Cerebellar nuclear complex (tissue), 1 donor: ENCODE measurements at places on chromosomes 4 and X.

GRCh38 chr4:95156452-95156765 lies 392.4 kb downstream of the UNC5C start:
- no peak for DNase-seq

GRCh38 chr4:24656906-24657305 lies 72.6 kb upstream of the DHX15 start:
- DNase-seq, result no peak

- DNase-seq, result peak; percentile 89
Measured at GRCh38 chrX:9635368-9635767, 130.3 kb downstream of the GPR143 start.

DNA sequence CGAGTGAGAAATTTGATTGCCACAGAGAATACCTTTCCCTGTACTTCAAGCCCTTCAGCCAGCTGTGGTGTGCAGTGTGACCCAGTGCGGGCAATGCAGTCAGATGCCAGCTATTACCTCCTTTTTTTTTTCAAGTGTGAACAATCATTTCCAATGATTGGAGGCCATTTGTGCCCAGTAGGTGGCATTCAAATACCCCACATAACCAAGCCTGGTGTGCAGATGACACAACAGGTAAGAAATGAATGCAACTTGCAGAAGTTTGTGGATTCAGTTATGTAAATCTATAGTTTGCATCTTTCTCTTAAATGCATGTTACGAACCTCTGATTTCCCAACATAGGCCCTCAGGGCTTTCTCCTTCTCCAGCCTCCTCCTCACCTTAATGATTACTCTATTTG lies 98.0 kb downstream of the CLCN4 start:
- DNase-seq, result no peak

DNA sequence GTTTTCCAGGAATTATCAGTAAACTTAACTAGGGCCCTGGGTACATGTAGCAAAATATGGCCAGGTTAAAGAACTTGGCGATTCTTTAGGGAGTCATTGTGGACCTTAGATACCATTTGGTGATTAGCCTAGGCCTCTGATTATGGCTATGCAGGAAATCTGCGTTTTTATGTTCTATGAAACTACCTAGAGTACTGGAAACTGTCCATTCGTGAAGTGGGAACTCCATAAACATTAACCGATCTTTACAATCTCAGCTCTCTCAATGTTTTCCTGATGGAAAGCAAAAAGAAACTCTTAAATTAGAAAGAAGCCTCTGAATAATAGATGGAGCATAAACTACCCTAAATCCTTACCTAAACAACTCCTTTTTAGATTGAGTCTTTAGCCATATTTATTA lies 121.9 kb downstream of the SH3RF1 start:
- no peak for DNase-seq

DNA sequence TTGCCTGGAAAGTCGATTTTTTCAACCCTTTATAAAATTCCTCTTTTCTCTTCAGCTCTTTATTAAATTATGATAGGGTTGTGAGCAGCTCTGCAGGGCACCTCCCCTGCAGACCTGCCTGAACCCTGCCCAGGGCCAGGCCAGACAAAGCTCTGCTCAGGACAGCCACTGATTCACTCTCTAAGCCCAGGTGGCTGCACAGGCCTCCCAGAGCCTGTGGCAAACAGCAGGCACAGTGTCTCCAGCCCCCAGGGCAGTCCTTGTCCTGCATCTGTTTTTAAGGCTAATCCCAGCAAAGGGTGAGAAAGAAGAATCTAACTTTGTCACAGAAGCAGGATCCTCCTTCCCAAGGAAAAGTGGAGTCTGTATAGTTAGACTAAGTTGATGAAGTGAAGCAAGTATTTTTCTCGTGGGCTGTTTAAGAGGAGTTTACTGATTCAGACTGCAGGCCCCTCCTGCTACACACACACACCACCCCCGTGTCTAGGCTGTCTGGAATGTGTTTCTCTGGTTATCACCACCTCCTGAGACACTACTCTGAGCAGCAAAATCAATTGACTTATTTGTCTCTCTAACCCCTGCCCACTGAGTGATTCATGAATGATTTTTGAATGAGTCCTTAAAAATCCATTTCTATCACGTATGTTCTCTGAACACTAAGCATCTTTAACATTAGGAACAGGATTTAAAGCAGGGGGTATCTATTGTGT lies 101.7 kb downstream of the CHIC2 start:
- no peak for DNase-seq

GRCh38 chrX:31743004-31743403 lies 671.2 kb upstream of the FTHL17 start:
- no peak for DNase-seq

DNA sequence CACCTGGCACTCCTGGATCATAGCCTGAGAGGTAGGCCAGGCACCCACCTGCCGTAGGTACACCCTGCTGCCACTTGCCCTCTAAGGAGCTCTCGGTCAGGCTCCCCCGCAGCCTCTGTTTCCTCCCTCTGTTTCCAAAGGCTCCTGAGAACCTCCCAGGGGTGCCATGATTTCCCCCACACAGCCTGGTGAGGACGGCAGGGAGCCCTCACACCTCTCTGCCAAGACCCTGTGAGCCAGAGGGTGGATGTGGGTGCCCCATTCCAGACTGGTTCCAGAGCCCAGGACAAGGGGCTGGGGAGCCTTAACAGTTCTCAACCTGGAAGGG lies 1.6 kb upstream of the ABLIM2 start:
- DNase-seq, result no peak

DNA sequence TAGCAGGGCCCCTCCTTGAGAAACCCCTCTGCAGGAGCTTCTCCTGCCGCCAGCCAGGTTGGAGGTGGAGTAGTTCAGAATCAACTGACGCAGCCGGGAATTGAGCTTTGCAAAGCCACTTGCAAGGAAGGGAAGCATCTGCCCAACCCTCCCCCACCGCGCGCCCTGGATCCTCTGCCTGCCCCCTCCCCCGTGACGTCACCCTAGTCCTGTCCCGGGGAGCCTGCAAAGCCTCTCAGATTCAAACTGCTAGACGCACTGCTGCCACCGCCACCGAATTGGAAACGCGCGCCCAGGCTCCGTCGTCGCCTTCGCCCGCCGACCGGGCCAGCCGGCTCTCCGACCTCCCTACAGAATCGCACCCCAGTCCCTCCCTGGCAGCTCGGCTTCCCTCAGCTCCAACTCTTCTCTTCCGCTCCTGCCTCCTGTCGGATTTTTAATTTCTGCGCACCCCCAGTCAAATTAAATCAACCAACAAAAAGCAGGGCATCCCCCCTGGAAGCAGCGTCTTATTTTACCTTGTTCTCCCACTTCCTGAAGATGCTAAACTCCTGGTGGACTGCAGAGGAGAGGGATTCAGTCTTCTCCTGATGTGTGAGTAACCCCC lies 3.8 kb downstream of the SLITRK2 start:
- peak; percentile 2 for DNase-seq

DNA sequence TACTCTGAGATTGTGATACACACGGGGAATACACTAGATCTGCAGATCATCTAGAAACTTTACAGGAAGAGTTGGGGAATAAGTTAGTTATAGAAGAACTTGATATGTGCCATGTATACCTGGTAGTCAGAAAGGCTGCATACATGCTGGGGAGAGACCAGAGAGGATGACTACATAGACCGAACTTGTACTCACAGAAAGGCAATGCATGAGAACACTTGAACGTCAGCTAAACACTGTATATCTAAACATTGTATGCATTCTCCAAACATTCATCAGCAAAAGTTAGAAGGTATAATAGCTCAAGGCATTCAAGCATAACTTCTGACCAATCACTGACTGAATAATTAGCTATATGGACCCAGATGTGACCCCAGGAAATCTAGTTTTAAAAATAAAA lies 78.0 kb upstream of the PDHA2 start:
- DNase-seq, result no peak

- DNase-seq, result no peak
Measured at GRCh38 chrX:118047446-118048186, 69.0 kb downstream of the KLHL13 start.

- no peak for DNase-seq
Measured at GRCh38 chrX:136754651-136755050, 26.1 kb downstream of the ARHGEF6 start.

DNA sequence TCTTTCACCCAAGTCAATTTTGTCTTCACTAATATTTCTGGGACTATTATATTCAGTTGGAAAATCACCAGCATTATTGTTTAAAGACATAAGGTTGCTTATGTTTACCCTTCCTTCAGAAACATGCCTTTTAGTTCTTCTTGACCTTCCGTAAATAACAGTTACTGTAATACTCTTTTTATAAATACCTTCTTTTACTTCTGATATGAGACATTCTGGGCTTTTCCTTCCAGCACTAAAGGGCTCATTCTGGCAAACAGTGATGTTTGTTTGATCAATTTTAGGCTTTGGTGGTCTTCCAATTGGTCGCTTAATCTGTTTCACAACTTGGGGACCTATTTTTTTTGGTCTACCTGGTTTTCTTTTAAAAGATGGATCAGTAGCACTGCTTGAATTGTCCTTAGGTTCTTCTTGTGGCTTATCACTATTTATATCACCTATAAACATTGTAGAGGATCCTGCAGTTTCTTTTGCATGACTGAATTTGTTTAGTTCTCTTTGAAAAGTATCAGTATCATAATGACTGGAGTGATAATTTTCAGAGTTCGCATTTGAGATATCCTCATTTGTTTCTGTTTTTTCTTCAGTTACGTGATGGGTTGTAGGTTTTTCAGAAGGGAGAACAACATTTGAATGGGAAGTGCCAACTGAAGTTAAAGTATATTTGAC lies 64.8 kb downstream of the NCAPG start:
- DNase-seq, result no peak

GRCh38 chr4:31094474-31094873 lies 374.3 kb downstream of the PCDH7 start:
- DNase-seq, result no peak

DNA sequence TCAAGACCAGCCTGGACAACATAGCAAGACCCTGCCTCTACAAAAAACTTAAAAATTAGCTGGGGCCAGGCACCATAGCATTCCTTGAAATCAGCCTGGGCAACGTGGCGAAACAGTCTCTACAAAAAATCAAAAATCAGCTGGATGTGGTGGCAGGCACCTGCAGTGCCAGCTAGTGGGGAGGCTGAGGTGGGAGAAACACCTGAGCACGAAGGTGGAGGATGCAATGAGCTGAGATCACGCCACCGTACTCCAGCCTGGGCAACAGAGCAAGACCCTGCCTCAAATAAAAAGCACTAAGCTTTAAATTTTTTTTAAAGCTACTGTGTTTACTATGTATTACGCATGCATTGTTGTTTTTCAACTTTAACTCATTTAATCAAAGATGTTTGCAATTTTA lies 3.2 kb downstream of the RPL9 start:
- no peak for DNase-seq

- no peak for DNase-seq
Measured at GRCh38 chr4:123846092-123846491, 449.5 kb downstream of the SPRY1 start.

DNA sequence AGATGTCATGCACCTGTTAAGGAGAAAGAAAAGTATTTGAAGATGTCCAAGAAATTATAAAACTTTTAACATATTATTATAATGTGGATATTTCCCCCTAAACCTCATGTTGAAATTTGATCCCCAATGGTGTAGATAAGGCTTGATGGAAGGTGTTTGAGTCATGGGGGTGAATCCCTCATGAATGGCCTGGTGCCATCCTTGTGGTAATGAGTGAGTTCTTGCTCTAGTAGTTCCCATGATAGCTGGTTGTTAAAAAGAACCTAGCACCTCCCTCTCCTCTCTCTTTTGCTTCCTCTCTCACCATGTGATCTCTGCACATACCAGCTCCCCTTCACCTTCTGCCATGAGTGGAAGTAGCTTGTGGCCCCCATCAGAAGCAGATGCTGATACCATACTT lies 176.6 kb upstream of the NR3C2 start:
- DNase-seq, result no peak

DNA sequence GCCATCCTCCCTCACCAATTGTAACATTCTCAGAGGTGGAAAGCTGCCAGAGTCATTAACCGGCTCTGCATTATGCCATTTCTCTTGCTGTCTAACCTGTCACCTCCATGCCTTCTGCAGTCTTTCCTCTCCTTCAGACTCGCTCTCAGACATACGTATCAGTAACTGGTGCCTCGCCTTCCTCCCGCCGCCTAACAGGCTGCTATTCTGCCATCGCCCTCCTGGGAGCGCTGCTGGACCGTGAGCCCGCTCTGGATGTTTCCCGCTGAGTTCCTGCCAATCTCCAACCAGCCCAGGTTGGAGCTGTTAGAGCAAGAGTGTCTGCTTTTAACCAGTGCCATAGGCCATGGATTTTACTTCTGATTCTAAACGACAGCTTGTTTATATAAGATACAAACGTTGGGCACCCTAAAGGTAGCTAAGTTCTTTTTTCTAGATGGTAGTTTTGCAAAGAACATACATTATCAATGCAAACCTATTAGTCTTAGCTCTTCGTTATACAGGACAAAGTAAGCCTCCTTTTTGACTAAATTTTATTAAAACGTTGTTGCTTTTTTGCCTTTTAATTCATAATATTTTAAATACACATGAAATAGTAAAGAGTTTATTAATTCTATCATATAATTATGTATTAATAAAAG lies 59.5 kb upstream of the NEIL3 start:
- peak; percentile 40 for DNase-seq

GRCh38 chr4:16082426-16083240 lies 1.2 kb downstream of the PROM1 start:
- DNase-seq, result no peak

GRCh38 chr4:169151671-169152070 lies 119.1 kb downstream of the SH3RF1 start:
- DNase-seq, result no peak

GRCh38 chrX:10795721-10796120 lies 175.3 kb upstream of the MID1 start:
- DNase-seq, result no peak

DNA sequence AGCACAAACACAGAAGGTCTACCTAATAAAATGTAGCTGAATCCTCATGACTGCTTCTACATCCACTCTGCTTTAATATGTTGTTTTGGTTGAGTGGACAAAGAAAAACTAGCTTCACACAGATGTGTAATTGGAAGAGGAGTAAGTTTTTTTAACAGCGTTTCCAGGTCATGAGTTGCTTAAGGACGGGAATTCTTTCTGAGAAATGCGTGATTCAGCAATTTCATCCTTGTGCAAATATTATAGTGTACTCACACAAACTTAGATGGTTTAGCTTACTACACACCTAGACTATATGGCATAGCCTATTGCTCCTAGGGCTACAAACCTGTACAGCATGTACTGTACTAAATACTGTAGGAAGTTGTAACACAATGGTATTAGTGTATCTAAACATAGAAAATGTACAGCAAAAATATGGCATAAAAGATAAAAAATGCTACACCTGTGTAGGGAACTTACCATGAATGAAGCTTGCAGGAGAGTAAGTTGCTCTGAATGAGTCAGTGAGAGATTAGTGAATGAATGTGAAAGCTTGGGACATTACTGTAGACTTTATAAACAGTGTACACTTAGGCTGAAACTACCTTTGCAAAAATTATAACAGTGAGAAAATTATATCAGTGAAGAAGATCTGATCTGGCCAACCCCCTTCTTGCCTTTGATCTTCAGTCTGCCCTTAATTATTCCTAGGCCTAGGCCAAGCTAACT lies 70.8 kb upstream of the IL15 start:
- no peak for DNase-seq

- no peak for DNase-seq
Measured at GRCh38 chr4:127355743-127356142, 277.0 kb upstream of the INTU start.

GRCh38 chr4:61500883-61501282 lies 300.8 kb downstream of the ADGRL3 start:
- peak; percentile 3 for DNase-seq

- DNase-seq, result no peak
Measured at GRCh38 chr4:78661921-78662521, 110.5 kb downstream of the ANXA3 start.
